GM19239 (cell line): ENCODE measurements at places on chromosomes 7 and 10.

DNA sequence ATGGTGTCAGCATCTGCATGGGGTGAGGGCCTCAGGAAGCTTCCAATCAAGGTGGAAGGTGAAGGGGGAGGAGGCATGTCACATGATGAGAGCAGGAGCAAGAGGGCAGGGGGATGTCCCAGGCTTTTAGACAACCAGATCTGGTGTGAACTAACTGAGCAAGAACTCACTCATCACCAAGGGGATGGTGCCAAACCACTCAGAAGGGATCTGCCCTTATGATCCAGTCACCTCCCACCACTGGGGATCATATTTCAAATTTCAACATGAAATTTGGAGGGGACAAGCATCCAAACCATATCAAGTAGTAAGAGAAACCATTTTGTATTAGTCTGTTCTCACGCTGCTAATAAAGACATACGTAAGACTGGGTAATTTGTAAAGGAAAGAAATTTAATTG lies 33.6 kb downstream of the THNSL1 start:
- no peak for DNase-seq

DNA sequence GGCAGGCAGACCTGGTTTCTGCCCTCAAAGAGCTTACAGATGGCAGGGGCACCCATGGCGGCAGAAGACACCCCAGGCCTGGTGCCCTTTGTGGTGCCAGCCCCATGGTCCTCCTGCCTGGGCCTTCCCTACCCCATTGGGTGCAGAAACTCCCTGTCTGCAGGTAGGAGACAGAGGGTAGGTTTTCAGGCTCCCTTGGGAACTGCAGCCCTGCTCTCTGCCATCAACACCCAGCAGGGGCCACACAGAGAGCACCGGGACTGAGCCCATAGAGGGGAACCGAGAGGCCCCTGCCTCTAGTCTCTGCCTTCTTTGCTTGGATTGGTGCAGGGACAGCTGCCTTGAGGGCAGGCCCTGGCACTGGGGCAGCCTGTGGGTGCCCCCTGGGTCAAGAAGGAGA lies 52.6 kb downstream of the GTF2IRD1 start:
- no peak for DNase-seq

DNA sequence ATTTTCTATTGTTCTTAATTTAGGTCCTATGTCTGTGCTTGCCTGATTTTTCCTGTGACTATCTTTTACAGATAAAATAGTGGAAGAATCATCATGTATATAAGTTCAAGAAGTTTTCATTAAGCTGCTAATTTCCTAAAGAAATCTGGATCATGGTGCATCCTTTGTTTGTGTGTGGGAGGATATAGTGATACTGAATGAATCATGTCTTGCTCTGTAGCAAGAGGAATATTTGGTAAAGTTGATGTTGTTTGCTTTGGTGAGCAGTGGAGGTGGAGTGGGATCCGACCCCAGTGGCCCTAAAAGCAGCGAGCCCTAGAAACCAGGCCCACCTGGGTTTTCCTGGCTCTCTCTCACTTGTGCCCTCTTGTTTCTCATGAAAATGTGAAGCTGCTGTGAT lies 83.7 kb downstream of the CCNY start:
- DNase-seq, result no peak

GRCh38 chr10:126685756-126686155 lies 15.3 kb upstream of the C10orf90 start:
- no peak for DNase-seq

GRCh38 chr10:78829565-78829964 lies 239.2 kb upstream of the ZMIZ1 start:
- DNase-seq, result no peak

GRCh38 chr7:99267481-99267840 lies 5.2 kb upstream of the MYH16 start:
- no peak for DNase-seq

DNA sequence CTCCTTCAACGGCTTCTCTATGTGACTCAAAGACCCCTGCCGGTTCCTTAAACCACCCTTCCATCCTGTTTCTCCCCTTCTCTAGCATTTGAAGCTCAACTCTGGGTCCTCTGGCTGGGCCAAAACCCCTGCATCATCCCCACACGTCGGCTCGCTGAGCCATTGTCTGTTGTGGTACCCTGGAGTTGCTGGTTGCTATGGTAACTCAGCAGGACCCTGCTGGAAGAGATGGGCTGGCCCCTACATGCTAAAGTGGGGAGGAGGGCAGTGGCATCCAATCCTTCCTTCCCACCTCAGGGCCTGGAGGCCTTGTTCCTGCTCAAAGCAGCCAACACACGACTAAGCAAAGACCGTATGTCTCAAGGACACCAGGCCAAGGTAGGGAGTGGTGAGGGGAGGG lies 452.5 kb downstream of the PLXNA4 start:
- DNase-seq, result no peak

GRCh38 chr10:89916468-89917215 lies 215.3 kb downstream of the KIF20B start:
- no peak for DNase-seq

DNA sequence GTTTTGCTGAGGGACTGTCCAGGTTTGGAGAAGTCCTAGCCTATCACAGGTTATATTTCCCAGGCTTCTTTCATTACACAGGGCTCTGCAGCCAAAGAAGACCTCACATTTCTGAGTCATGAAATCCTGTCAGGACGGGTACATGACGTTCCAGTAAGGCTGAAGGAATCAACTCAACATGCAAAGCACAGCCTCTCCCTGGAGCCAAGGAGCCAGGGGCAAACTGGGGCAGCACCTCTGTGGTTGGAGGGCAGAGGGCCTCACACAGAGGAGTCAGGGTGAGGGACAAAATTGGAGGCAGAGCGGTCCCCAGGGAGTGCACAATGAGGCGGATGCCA lies 116.3 kb upstream of the GDF10 start:
- DNase-seq, result no peak

DNA sequence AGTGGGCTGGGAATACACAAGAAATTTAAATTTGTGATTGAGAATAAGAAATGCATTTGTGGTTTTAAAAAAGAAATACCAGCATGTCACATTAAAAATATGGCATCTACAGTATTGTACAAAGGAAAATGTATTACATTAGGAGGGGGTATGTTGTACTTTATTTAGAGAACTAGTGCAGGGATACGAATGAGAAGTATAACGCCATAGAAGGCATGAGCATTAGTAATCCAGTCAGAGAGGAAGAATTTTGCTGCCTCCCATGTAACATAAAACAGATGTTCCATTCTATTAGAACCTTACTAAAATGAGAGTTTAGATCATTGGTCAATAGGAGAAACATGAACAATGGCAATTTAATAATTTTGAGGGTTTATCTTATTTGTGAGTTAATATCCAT lies 182.2 kb downstream of the ADK start:
- no peak for DNase-seq

DNA sequence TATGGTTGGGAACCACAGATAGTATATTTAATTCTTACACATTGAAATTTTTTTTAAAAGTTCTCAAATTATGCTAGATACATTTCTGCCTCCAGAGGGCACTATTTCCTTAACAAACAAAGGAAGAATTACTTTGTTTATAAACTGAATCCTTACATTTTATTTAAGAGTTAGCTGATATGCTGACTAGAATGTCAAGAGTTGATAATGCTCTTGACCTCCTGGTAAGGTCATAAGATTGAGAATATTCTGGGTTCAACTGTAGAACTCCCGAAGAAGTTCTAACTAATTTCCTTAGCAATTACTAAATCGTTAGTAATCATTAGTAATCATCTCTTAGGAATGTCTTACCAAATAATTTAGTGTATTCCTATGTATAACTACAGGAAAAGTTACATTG lies 95.3 kb upstream of the CYP26C1 start:
- no peak for DNase-seq

GRCh38 chr10:116430288-116430687 lies 2.6 kb downstream of the PNLIPRP3 start:
- DNase-seq, result no peak

GRCh38 chr7:23315366-23315765 lies 16.2 kb downstream of the MALSU1 start:
- DNase-seq, result no peak

DNA sequence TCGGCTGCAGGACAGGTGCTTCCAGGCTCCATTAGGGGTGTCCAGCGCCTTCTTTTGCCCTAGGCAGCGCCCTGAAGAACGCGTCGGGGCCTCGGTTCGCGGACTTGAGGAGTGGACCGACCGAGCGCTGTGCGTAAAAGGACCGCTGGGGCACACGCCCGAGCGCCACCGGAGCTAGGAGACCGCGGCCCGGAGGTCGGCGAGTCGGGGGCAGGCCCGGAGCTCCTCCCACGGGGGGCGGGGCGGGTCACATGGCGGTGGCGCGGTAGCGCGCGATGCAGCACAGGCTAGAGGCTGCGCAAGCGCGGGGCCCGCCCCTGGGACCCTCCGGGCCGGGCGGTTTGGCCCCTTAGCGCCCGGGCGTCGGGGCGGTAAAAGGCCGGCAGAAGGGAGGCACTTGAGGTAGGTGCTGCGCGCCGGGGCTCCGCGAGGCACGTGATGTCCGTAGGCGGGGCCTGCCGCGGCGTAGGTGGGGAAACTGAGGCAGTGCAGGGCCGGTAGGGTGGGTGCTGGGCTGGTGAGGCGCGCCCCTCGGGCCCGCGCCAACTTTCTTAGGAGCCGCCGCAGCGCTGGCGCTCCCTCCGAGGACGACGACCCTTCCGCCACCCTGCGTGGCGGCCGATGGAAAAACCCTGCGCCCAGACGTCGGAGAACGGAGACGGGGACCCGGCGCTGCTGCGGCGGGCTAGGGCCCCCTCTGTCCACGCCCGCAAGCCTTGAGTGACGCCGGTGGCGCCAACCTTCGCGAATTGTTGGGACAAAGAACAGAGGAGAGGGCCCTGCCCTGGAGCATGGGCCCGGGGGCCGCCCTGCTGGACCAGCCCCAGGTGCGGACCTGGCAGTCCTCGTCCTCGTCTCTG lies at the start of gene PRXL2A:
Gene PRXL2A (plus strand): TSS at position 310 of the 860 bp plus-strand sequence. CDS start 11,917 bp downstream, outside the sequence.
- DNase-seq, result peak; percentile 88

DNA sequence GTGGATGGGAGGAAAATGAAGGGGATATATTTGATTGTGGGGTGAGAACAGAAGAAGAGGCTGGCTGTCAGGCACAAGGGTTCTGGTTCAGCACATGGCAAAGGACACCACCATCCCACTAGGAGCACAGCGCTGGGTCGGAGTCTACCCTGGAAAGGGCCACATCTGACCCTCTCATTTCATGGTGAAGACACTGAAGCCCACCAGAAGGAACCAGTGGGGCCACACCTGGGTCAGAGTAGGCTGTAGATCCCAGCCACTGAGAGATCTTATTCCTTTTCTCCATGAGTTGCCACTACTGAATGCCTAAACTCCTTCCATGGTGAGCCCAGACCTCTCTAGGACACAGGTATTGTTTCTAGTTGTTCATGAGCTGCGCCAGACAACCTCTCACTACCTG lies 25.8 kb downstream of the SFTPD start:
- DNase-seq, result no peak

DNA sequence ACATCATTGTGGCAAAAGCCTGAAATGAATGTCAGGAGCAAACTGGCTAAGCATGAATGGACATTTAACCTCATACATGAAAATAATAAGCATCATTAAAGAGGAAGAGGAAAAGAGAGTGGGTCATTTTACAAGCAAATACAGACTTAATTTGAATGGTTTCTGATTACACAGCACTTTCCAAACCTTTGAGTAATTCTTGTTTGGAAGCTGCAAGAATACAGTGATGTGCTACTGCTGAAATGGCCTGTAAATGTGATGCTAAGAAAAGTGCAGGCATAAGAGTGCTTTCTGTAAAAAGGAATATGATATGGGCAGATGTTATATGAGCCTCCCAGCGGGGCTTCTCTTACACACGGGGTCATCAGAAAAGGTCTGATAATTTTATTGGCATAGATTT lies 30.2 kb downstream of the TAS2R16 start:
- DNase-seq, result no peak

DNA sequence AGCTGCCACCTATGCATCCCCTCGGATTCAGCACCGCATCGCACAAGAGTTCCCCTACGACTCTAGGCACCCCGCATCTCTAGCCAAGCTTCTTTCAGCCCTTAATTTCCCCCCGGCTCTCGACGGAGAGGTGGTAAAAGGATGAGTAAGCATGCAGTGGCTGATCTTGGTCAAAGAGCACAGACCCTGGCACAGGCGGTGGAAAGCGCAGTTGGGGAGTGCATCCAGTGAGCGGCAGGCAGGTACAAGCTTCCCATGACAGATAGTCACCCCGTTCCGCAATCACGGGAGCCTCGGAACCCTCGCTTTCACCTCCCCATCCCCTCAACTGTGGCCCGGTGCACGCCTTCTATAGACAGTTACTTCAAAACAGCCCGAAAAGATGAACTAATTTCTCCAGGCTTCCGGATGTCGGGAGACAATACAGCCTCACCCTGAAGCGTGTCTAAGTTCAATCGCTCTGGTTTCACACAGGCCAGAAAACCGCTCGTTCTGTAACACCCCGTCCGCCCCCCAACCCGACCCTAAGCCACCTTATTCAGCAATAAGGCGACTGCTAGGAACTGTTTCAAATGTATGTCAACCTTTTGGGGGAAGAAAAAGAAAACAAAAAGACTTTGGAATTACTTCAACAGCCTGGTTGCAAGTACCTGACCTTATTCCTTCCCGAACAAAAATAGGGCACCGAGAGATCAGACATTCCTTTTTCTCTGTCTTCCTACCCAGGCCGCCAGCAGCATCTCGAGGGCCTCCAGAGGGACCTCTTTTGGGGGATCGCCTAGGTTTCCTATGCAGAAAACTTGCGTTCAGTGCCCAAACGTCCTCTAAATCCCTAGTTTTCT lies 1.4 kb downstream of the RHEB start:
- DNase-seq, result no peak

- DNase-seq, result no peak
These were observed 13.0 kb downstream of the SEMA3A start for GRCh38 chr7:84181628-84182027.

- DNase-seq, result no peak
These were observed 51.1 kb upstream of the COMTD1 start for GRCh38 chr10:75286901-75287300.

GRCh38 chr7:24899905-24900304 lies 80.1 kb downstream of the OSBPL3 start:
- DNase-seq, result no peak

GRCh38 chr10:108104551-108105156 lies 940.1 kb upstream of the SORCS1 start:
- DNase-seq, result no peak

GRCh38 chr7:132440151-132440550 lies 136.1 kb downstream of the PLXNA4 start:
- no peak for DNase-seq

DNA sequence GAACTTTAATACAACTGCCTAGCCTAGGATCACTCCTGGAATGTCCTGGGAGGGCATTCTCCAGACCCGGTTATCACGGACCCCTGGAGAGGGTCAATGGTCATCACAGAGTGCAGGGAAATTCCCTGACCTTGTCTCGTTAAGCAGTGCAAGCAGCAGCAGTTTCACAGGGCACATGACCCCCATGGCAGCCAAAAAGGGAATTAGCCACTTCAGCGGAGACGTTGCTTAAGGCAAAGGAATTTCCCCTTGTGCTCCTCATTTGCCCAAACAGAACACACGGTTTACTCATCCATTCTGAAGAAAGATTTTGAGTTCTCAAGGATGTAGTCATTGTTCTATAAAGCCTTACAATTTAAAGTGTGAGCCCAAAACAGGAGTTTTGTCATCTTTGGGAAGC lies 260.3 kb downstream of the SNX13 start:
- DNase-seq, result no peak

GRCh38 chr7:19991936-19992335 lies 218.5 kb upstream of the TMEM196 start:
- DNase-seq, result no peak
